ENCODE measurements at places on chromosomes 16 and 17.

DNA sequence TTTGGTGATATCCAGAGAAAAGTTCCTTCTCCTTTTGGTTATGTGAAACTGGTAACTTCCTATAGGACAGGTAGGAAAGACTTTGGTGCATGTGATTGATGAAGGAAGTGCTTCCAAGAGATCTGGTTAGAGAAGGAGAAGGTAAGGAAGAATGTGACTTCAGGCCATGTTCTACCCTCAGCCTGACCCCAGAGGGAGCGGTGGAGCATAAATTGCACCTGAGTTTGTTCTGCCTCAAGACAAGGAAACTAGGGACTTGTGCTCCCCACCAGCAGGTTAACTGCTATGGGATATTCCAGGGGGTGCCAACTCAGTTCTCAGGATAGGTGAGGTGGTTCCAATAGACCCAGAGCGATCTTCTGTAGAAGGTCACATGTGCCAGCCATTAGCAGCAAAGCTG lies 299.3 kb upstream of the XYLT1 start:
- DNase-seq = no peak

DNA sequence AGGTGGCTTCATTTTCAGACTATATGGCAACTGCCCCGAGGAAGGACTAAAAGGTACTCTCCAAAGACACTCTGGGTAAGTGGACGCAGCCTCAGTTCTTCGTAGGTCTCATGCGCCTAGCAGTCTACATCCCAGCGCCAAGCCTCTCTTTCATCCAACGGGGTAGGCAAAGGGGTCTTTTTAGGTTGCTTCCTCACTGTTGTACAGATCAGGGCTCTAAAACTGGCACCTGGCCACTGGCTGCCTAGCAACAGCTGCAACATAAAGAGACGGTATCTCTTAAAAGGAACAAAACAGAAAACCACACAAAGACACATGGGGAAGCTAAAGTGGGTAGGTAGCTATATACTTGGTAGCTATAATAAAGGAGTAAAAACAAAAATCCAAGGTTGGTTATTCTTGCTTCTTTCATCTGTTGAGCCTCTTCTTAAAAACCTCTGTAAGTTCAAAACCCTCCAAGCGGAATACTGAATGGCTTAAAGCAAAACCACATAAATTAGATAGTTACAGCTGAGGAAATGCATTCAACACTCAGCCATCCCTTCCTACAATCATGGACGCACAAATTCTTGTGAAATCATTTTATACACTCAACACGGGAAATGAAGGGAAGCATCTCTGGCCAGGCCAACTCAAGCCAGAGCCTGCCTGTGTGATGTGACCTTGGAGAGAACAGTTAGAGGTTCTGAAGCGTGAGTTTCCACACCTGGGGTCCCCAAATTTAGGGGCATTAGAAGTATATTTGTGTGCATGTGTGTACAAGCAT lies 22.7 kb downstream of the CYTH1 start:
- DNase-seq = peak; percentile 92

GRCh38 chr16:10178080-10178479 lies 4.1 kb downstream of the GRIN2A start:
- DNase-seq = no peak

GRCh38 chr17:75352079-75352569 lies 53.4 kb downstream of the GRB2 start:
- DNase-seq = no peak

GRCh38 chr17:16988749-16989229 lies 16.9 kb upstream of the TNFRSF13B start:
- DNase-seq = no peak

GRCh38 chr16:57396786-57397185 lies 7.8 kb upstream of the CCL17 start:
- no peak for DNase-seq

DNA sequence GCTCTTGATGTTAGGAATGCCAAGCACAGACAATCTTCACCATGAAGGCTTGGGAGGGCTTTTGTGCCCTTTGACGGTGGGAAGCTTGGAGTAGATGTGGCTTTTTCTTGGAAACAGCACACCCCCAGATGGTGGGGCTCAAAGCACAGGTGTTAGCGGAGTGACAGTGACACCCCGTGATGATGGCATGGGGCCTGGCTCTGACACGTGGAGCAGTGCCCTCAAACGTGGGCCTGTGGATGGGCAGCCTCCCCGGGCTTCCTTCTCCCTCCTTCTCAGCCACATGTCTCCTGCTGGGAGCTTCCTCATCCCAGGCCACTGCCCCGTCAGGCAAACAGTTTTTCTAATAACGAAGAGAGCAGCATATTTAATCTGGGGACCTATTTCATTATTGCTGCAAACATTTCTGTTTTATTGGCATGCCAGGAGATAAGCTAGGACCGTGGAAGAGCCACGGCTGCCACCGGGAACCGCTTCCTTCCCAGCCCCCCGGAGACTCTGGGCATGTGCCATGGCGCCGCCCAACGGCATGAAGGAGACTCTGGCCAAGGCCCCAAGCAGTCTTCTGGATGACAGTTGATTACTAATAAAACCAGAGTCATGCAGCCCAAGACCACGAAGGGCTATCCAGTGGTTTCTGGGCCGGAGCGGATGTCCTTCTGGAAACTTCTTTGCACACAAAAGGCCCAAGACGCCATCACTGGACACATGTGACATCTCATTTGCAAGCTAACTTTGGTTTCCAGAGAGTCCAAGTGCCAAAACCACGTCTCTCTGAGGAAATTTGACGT lies 280.3 kb upstream of the FOXF1 start:
- DNase-seq = no peak

Measured in stimulated activated naive CD4-positive, alpha-beta T cell (primary cell).